ENCODE measurements at places on chromosomes 5 and 9. TPM values are rescaled to one million over a fixed set of nuclear protein-coding genes. Genes with fewer than 3 reads are reported as not detected.
A peak's percentile ranks its signal among the peaks of the same experiment; 100 is the strongest.

DNA sequence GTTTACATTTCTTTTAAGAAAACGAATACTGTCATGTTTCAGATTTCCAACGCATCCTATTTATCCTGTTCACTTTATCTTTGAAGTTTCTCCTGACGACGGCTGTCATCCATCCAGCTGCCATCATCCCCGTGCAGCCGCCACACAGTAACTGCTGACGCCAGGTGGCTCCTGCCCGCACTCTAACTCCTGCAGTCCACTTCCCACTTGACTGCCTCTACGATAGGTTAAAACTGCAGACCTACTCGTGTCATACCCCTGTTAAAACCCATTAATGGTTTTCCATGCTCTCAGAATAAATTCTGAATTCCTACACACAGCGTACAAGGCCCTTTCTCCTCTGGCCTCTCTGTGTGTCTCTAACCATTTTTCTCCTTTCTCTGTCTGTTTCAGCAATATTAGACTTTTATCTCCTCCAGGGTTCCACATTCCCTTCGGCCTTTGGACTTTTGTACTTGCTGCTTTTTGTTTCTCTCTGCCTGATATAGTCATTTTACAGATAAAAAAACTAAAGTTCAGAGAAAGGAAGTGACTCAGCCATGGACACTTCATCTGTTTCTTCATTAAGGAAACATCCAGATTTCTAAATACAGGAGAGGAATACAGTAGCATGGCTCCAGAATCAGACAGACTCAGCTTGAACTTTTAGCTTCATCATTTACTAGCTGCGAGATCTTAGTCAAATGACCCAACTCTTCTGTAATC, 84.9 kb downstream of the ADAMTS12 start:
- no peaks in the 10 kb centered on the region for H3K36me3 ChIP-seq
- no peak for DNase-seq
- H3K27ac ChIP-seq, result no peak overlapping the region
- no peak overlapping the region for H3K4me3 ChIP-seq
- no peaks in the 10 kb centered on the region for H3K4me1 ChIP-seq

Gene FAXDC2
- 64.2 TPM for total RNA-seq

- H3K4me1 ChIP-seq, result no peaks in the 10 kb centered on the region
- H3K27me3 ChIP-seq, result no peaks in the 10 kb centered on the region
- no peak overlapping the region for H3K4me3 ChIP-seq
- no peak overlapping the region for H3K27ac ChIP-seq
Measured at GRCh38 chr5:78690253-78690972, 41.8 kb upstream of the LHFPL2 start.

Gene OMD
- total RNA-seq, result 5.4 TPM

Gene SLC6A18
- total RNA-seq, result not detected

- no peak for DNase-seq
- H3K4me3 ChIP-seq, result no peak overlapping the region
- no peak overlapping the region for H3K27ac ChIP-seq
- H3K36me3 ChIP-seq, result no peaks in the 10 kb centered on the region
- no peaks in the 10 kb centered on the region for H3K27me3 ChIP-seq
- no peaks in the 10 kb centered on the region for H3K4me1 ChIP-seq
Measured at GRCh38 chr5:62289813-62290212, 16.2 kb upstream of the KIF2A start.

DNA sequence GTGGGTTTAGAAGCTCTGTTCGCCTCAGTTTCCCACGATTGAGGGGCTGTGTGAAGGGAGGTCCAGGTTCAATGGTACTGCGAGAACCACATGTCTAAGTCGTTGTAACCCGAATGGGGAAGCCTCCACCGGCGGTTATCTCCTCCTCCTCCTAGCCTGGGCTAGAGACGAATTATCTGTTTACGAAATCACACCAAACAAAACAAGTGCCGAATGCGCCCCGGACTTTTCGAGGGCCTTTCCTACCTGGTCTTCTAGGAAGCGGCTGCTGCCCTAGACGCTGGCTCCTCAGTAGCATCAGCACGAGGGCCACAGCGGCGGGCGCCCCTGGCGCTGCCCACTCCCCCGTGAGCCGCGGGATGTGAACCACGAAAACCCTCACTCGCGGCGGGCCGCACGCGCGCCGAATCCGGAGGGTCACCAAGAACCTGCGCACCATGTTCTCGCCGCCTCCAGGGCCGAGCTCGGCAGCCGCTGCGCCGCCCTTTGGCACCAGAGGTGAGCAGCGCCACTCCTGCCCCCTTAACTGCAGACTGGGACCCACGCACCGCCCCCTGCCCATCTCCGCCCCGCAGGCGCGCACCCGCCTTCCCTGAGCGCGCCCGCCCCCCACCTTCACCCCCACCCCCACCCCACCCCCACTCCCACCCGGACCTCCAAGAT, at the start of gene CDKN2A:
CDKN2A (minus strand) TSS at position 500 of the 663 bp plus-strand sequence.
- DNase-seq, result peak; percentile 80
- no peaks in the 10 kb centered on the region for H3K4me1 ChIP-seq
- no peaks in the 10 kb centered on the region for H3K36me3 ChIP-seq
- peak within 1 kb of the TSS; percentile 80 for H3K4me3 ChIP-seq

DNA sequence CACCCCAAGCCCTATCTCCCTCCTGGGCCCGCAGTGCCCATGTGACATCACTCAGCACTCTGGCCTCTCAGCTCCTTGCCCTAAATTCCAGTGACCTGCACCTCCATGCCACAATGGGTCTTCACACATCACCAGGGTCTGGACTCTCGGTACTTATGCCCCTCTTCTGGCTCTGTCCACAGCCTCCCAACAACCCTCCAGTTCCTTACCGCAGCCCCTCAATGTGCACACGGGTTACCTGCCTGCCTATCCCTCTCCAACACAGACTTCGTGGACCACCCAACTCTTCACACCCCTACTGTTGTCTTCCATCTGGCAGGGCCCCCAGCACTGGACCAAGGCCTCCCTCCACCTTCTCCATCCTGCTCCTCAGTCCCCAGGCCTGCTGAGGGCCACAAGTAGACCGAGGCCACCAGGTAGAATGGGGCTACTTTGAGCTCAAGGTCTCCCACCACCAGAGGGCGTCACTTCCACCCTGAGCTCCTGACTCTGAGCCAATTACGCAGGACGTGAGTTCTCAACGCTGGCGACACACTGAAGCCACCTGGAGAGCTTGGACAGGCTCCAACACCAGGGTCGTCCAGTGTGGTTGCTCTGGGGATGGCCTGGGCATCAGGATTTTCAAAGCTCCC, 172.1 kb downstream of the GABBR2 start:
- H3K27me3 ChIP-seq, result no peaks in the 10 kb centered on the region
- no peak for DNase-seq
- H3K4me3 ChIP-seq, result no peak overlapping the region
- no peaks in the 10 kb centered on the region for H3K36me3 ChIP-seq
- H3K4me1 ChIP-seq, result no peaks in the 10 kb centered on the region

DNA sequence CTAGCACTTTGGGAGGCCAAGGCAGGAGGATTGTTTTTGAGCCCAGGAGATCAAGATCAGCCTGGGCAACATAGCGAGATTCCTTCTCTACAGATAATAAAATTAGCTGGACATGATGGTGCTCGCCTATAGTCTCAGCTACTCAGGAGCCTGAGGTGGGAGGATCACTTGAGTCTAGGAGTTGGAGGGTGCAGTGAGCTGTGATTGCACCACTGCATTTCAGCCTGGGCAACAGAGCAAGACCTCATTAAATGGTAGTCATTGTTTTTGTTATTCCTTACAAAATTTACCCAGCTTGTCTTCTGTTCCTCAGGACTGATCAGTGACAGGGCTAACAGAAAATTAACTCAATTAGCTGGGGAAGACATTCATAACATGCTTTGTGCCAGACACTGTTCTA, 104.5 kb downstream of the NDFIP1 start:
- no peaks in the 10 kb centered on the region for H3K36me3 ChIP-seq
- no peak for DNase-seq
- no peaks in the 10 kb centered on the region for H3K27me3 ChIP-seq

Gene ZFP37
- total RNA-seq, result 0.66 TPM

GRCh38 chr5:127809533-127809932, 106.3 kb downstream of the CCDC192 start:
- no peak for DNase-seq
- no peak overlapping the region for H3K4me3 ChIP-seq
- no peaks in the 10 kb centered on the region for H3K4me1 ChIP-seq
- no peaks in the 10 kb centered on the region for H3K36me3 ChIP-seq
- no peaks in the 10 kb centered on the region for H3K27me3 ChIP-seq
- H3K27ac ChIP-seq, result no peak overlapping the region

DNA sequence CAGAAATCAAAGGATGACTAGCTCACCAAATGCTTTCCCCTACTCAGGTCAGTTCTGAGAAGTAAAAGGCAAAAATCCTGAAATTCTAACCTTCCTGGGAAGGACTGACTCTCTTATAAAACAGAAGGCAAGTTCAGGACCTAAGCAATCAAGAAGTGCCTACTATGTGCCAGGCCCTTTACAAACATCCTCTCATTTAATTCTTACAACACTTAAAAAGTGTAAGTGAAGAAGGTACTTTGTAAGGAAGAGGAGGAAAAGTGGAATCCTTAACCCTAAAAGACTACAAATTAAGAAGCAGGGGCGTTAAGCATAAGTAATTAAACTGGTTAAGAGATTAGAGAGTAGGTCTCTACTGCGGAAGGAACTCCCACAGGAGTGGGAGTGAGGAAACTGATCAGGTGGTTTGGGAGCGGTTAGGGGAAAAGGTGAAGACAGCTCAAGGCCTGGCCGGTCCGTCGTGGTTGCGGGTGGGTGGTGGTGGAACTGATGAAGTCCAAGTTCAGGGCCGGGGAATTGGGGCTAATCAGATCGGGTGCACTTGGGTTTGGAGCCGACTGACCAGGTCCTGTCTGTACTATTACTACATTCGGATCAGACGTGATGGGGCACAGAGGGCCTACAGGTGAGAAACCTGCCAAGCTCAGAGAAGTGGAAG, 839 bp downstream of the MED27 start:
- H3K27ac ChIP-seq, result peak overlapping the region; percentile 45
- H3K36me3 ChIP-seq, result no peaks in the 10 kb centered on the region
- peak overlapping the region; percentile 77 for H3K4me3 ChIP-seq
- H3K4me1 ChIP-seq, result peaks cover 13% of the 10 kb centered on the region

Gene ACOT12
- total RNA-seq, result not detected

GRCh38 chr9:85061969-85062368, 392.4 kb downstream of the NTRK2 start:
- H3K4me3 ChIP-seq, result no peak overlapping the region
- H3K27ac ChIP-seq, result no peak overlapping the region
- H3K27me3 ChIP-seq, result no peaks in the 10 kb centered on the region

Gene TAF11L5
- not detected for total RNA-seq

Gene CCL27
- not detected for total RNA-seq

DNA sequence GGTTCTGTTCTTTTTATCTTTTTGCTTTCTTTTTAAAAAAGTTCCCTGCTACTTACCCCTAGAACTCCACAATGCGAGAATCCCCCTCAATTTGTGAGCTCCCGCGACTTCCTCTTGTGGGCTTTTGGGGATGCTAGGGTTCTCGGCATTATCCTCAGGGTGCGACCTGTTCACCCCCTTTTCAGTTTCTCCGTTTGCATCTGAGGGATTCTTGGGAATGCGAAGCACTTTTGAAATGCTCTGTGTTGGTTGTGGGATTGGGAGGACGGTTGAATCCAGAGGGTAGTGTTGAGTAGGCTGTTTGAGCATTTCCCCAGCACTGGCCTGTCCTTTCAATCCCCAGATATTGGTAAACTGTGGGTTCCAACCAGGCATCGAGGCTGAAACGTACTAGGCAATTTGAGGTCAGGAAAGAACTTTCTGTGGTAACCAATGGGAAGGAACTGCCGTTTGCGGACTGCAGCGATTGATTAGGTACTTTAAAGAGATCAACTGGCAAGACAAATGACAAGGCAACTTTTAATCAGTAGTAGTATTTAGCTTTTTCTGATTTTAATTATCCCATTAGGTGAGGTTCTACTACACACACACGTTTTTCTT, 415 bp downstream of the XRCC4 start:
- H3K36me3 ChIP-seq, result no peaks in the 10 kb centered on the region
- peaks cover 25% of the 10 kb centered on the region for H3K4me1 ChIP-seq
- H3K27me3 ChIP-seq, result no peaks in the 10 kb centered on the region
- H3K27ac ChIP-seq, result peak overlapping the region; percentile 95
- DNase-seq, result no peak
- H3K4me3 ChIP-seq, result peak overlapping the region; percentile 64

DNA sequence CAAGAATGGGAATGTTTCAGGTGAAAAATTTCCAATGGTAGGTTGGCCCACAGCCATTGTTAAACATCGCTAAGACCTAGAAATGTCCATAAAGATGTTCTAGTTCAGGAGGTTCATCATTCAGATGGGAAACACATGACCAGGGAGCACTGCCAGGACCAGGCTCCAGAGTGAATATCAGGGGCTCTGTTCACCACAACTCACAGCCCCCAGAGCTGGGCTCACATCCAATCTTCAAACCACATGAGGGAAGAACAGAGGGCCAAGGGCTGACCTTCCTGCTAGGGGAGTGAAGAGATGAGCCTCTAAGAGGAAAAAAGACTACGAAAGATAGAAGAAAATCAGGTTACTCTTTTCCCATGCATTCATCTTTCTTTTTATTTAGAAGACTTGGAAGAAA, 205.8 kb downstream of the SEMA5A start:
- no peak for DNase-seq
- H3K4me3 ChIP-seq, result no peak overlapping the region
- H3K27me3 ChIP-seq, result no peaks in the 10 kb centered on the region
- H3K27ac ChIP-seq, result no peak overlapping the region
- no peaks in the 10 kb centered on the region for H3K4me1 ChIP-seq

Gene CSF1R
- total RNA-seq, result 24.8 TPM

DNA sequence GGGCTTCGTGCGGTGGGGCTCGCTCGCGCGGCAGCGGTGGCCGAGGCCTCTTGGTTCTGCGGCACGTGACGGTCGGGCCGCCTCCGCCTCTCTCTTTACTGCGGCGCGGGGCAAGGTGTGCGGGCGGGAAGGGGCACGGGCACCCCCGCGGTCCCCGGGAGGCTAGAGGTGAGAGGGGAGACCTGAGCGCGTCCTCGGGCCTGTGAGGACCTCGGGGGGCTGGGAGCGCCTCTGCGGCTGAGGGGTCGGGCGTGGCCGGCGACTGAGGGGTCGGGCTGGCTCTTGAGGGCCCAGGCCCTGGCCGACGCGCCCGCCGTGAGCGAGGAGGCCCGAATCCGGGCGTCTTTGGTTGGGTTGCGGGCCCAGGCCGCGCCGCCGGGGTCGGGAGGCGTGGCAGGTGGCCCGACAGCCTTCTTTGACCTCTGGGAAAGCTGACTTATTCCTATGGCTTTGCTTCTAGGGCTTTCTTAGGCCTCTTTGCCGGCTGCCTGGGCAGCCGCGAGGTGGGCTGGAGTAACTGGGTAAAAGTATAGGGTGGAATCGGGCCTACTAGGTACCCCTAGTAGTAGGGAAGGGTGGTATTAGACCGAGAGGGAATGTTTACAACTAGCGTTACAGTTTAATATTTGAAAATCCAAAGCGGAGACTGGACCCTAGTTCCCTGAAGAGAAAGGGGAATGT, at the start of gene CANX:
CANX (plus strand) TSS at position 33 of the 681 bp plus-strand sequence. CDS start 6,715 bp downstream, outside the sequence.
- no peaks in the 10 kb centered on the region for H3K36me3 ChIP-seq
- H3K27me3 ChIP-seq, result no peaks in the 10 kb centered on the region
- H3K4me3 ChIP-seq, result peak within 1 kb of the TSS; percentile 91
- no peak for DNase-seq
- H3K27ac ChIP-seq, result peak within 1 kb of the TSS; percentile 99
- H3K4me1 ChIP-seq, result peaks cover 3% of the 10 kb centered on the region

Gene NUTM2G
- not detected for total RNA-seq

DNA sequence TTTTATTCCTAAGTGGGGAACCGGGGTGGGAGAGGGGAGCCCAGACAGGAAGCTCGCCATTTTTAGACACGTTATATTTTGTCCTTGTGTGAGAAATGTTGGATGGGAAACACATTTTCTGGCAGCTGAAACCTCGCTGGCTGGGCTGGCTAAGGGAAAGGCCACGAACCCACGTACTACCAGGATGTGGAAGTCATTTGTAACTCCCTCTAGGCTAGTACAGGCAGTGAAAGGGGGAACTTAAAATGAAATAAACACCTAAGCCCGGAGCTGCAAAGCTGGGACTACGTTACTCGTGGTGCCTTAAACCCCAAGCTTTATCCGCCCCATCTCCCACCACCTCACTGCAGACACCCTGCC, 42.5 kb downstream of the TMEM174 start:
- DNase-seq, result no peak
- no peaks in the 10 kb centered on the region for H3K36me3 ChIP-seq
- peak overlapping the region; percentile 58 for H3K4me3 ChIP-seq
- peaks cover 4% of the 10 kb centered on the region for H3K27me3 ChIP-seq

Gene DIAPH1
- 99.0 TPM for total RNA-seq
